ENCODE measurements at places on chromosomes 7 and 10.
A peak's percentile ranks its signal among the peaks of the same experiment; 100 is the strongest.

- no peak for DNase-seq
Measured at GRCh38 chr10:104038958-104039752, 46.5 kb downstream of the COL17A1 start.

DNA sequence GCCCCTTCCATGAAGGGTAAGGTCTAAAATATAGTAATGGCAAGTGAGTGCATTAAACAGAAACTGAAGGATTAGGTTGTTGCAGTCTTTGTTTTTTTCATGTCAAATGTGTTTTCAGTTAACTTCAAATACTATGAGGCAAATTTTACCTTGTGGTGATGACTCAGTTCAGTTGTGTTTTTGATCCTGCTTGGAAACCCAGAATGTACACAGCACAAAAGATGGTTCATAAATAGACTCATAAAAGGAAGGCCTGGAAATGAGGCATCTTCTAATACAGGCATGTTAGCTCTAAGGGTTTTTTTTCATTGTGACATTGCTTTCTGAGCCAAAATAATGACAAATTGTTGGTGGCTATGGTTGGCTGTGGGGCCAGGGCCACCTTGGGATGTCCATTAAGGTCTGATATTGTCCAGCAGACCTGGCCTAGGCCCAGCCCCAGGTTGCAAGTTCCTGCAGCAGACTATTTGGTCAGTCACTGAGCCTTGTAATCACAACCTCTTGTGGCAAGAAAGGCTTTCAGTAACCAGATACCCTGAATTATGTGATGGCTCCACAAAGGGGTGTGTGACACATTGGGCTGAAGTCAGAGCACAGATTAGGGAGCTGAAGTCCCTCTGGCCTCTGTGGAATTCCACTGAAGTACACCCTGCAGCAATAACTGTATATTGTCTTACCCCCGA, 69.0 kb upstream of the SAMD8 start:
- peak; percentile 57 for DNase-seq

GRCh38 chr10:123379156-123379555, 225.0 kb downstream of the BUB3 start:
- no peak for DNase-seq

GRCh38 chr10:70374775-70375614, 7.4 kb downstream of the LRRC20 start:
- no peak for DNase-seq

DNA sequence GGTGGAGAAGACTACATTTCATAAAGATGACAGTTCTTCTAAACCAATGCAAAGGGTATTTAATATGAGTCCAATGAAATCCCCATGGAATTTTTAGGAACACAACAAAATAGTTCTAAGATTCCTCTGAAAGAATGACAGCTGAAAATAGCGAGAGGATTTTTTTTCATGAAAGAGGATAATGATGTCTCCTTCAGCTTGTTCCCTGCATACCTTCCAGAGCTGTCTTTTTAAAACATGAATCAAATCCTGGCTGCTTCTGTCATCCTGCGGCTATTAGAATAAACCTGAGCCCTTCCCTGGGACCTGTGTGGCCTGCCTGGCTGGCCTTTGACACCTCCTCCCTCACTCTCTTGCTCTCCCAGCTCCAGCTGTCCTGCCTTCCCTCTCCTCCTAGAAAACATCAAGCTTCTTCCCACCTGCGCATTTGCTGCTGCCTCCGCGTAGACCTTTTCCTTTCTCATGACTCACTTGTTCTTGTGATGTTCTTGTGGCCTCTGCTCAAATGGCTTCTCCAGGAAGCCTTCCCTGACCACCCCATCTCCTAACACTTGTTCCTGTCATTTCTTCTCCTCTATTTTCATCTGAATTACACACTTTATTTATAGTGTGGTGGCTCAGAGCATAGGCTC, 57.4 kb downstream of the EEPD1 start:
- no peak for DNase-seq

- peak; percentile 63 for DNase-seq
Measured at GRCh38 chr10:28130267-28130666, 131.4 kb upstream of the ODAD2 start.

DNA sequence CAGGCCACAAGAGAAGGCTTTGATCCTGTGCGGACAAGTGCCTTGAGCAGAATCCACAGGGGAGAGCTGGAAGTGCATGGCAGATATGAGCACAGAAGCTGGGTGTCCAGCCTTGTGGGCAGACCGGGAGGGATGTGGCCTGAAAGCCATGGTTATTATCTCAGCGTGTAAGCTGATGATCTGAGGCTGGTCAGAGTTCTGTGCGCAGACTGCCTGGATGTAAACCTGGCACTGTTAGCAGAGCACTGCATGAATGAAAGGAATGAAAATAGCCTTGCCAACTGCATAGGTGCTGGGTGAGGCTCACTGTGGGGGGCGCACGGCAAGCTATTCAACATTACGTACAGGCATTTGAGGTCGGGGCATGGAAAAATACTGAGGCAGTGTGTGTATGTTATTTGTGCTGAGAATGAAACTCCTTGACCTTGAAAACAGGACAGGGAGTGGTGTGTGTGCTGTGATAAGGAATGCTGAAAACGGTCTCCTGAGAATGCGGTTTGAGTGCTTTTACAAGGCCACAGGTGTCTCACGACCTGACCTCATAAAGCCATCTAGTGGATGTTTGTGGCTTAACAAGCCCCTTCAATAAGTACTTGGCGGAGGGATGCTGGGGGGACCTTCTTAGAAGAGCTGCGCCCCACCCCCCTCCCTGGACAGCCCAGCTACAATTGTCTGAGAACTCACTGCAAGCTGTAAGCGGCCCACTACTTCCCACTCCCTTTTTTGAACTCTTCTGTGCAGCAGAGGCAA, 18.7 kb downstream of the AKR1C1 start:
- DNase-seq: peak; percentile 88

GRCh38 chr10:4844864-4845263, 18.9 kb downstream of the AKR1E2 start:
- no peak for DNase-seq

GRCh38 chr7:8938044-8938805, 504.8 kb downstream of the NXPH1 start:
- no peak for DNase-seq

All from renal cortical epithelial cell (primary cell).